Non-pigmented ciliary epithelial cell (primary cell): ENCODE measurements at places on chromosomes 6 and 20.

DNA sequence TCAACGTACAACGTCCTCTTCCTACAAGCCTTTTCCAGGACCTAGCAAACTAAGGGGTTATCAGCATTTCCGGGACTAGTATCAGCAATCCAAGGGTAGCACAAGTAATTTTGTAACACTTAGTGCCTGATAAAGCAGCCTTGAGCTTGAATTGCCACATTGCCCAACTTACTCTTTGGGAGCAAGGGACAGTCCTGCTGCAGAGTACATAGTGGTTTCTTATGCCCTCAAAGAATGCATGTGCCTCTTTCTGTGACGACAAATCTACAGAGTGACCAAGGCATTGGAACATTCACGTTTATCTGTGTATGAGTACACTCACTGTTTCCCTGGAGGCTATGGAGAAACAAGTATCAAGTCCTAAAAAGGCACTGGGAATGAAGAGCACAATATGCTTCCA, 3.2 kb upstream of the ID4 start:
- no peak for DNase-seq

DNA sequence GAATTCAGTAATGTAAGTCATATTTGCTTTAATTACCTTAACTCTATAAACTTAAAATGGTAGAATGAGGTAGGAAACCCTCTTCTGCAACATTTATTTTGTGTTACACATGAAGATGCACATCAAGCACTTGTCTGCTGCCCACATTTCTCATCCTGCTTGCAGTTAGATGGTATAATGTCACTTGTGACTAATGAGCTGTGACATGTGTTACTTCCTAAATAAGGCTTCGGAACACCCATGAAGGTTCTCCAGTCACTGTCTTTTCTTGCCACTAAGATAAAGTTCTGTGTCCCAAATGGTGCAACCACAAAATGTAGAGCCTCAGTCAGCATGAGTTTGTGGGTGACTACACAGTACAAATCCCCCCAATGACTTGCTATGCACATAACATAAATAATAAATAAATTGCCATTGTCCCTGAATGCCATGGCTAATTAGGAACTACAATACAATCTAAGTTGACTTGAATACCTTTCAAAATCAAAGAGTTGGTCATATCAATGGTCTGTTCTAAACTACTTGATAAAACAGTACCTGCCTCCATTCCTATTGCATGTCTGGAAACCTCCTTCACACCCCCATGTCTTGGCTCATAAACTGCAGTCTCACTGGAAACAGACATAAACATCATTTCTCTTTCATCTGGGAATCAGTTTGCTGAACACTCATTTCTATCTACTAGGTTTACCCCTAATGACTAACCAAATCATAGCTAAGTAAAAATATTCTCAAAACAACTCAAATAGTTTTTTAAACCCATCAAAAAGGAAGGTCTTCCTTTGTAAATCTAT, 157.2 kb downstream of the PTPRK start:
- no peak for DNase-seq

DNA sequence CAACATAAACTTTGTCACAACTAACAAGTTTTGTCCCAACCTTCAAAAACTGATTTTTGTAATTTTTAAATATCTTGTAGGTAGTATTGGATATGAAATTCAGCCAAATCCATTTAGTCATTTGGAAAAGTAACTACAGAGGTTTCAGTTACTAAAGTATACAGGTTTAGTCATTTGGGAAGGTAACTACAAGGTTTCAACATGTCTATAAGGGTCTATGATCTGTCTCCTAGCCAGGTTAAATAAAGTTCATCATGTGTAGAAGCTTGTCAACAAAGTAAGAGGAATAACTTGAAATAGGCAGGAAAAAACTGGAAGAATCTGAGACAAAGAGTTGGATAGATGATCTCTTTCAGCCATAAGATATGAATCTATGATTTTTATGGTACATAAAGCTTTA, 229.8 kb downstream of the COL12A1 start:
- DNase-seq = no peak

DNA sequence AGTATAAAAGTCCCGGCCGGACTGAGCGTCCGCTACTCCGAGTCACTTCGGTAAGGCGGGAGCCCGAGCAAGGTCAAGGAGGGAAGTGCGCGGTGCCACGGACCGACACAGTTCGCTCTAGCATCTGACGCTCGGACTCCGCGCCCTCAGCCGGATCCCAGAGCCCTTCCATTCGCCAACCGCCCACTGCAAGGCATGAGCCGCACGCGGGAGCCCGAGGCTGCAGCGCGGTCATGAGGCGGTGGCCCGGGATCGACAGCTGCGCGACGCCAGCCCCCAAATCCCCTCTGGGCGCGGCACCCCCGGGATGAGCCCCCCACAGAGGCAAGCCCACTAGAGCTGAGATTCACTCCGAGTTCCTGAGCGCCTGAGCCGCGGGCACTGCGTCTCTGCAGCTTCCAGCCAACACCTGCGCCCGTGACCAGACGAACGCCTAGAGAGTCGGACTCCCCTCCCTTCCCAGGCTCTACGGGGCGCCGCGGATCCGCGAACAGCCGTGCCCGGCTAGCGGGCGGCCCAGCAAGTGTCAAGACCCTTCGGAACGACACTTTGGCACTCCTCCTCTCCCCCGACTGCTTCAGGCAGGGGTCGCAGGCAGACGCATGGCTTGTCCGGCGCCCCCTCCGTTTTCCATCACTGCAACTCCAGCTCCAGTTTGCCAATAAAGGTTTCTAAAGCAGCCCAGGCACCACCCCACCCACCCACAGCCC, 725 bp upstream of the ISM1 start:
- no peak for DNase-seq

DNA sequence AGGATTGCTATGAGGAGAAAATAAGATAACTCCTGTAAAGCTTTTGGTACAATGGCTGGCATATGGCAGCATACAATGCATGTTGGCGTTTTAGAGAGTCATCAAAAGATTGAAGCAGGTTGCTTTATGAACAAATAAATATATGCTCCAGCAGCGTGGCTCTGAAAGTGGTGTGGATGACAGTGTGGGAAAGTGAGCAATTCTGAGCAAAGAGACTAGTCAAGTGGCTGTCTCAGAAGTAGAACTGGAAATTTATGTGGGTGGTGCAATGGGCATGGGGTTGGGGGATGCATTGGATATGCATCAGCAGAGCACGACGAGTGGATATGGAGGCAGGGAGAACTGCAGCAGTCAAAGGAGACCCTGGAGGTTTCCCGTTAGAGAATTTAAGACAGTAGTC, 66.2 kb upstream of the PHACTR2 start:
- no peak for DNase-seq

GRCh38 chr6:36724514-36725390, 27.1 kb downstream of the RAB44 start:
- no peak for DNase-seq

DNA sequence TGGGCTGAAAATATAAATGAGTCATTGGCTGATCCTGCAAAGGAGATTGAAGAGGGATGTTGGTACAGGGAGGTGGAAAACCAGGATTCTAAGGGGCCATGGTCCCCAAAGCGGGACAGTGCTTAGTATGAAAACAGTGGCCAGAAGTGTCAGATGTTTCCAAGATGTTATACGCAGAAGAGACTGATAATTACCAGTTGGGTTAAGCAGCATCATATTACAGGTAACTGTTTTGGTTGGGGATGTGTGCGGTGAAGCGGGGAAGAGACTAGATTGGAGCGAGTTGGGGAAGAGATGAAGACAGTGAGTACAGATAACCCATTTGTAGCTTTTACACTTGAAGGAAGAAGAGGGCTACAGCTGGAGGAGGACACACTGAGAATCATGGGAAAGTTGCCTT, 80.8 kb downstream of the PLEKHG1 start:
- DNase-seq = no peak

- DNase-seq = no peak
Measured at GRCh38 chr6:84811351-84811750, 47.0 kb upstream of the TBX18 start.

DNA sequence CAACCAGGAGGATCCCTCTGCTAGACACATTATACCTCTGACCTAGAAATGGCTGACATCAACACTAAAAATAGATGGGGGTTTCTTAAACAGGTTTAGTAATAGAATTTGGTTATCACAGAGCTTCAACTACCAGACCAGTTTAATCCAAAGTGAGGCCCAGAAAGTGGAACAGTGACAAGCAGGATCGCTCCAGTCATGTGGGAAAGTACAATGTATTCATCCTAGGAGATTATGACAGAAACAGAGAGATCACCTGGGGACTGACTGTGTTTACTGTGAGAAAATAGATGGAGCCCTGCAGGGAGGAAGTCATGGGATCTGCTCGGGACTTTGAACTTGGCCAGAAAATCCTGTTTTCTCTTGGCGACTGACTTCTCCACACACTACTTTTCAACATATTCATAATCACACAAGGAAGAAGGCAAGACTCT, 238.7 kb upstream of the SOX4 start:
- DNase-seq = no peak

GRCh38 chr20:1940581-1940980, 45.4 kb downstream of the SIRPA start:
- no peak for DNase-seq

- no peak for DNase-seq
Measured at GRCh38 chr6:44650947-44651346, 263.4 kb downstream of the CDC5L start.

GRCh38 chr6:33696548-33697518, 14.7 kb downstream of the UQCC2 start:
- DNase-seq = no peak

GRCh38 chr6:140464720-140465119, 1090.3 kb upstream of the CITED2 start:
- no peak for DNase-seq

- DNase-seq = no peak
Measured at GRCh38 chr6:34232901-34233300, 3.8 kb upstream of the HMGA1 start.

GRCh38 chr6:39203436-39204159, 25.7 kb downstream of the KCNK5 start:
- DNase-seq = no peak

- no peak for DNase-seq
Measured at GRCh38 chr20:38197217-38197616, 32.1 kb upstream of the TGM2 start.

- no peak for DNase-seq
Measured at GRCh38 chr6:158037771-158038170, 56.1 kb downstream of the SYNJ2 start.

- DNase-seq = no peak
Measured at GRCh38 chr6:145704143-145704781, 31.1 kb downstream of the EPM2A start.

DNA sequence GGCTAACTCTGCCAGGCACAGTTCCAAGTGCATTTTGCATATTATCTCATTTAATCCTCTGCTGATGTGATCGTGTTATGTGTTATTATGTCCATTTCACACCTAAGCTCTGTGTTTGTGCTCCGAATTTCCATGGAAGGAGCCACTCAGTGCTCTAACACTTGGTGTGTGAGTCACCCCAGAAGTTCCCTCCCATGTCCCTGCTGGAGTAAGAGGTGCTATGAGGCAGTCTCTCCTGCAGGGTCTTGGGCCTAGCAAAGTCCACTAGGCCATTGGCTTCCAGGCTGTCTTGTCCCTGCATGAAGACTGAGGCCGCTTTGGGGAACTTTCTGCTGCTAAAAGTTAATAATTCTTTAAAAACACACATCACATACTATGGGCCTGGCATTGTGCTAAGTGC, 405.9 kb upstream of the SULF2 start:
- DNase-seq = no peak

DNA sequence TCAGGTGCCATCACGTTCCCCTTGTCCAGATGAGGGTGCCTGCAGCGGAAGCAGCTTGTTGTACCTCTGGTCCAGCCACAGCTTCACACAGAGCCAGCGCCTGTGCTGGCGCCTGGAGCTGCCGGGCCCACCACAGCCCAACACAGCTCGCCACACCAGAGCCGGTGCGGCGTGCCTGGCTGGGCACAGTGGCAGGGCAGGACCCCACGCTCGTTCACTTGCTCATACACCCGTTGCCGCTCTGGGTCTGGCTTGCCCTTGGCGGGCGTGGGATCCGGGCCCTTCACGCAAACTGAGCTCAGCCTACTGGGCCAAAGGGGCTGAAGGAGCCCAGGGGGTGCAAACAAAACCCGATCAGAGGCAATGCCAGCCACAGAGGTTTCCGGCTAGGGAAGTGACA, 492.5 kb upstream of the MANEA start:
- DNase-seq = no peak

DNA sequence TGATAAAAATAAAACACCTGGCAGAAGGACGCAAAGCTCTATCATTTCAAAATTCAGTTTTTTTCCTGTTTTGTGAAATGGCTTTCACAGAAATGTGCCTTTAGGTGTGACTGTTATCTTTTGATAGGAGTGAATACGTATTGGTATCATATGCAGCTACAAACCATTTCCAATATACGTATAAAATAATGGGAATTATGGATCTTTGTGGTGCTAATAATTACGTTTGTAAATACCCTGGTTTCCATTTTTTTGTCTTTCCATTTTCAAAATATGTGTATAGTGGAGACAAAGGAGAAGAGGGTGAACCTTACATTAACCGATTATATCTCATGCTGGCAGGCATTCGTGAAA, 108.7 kb upstream of the GMDS start:
- no peak for DNase-seq

DNA sequence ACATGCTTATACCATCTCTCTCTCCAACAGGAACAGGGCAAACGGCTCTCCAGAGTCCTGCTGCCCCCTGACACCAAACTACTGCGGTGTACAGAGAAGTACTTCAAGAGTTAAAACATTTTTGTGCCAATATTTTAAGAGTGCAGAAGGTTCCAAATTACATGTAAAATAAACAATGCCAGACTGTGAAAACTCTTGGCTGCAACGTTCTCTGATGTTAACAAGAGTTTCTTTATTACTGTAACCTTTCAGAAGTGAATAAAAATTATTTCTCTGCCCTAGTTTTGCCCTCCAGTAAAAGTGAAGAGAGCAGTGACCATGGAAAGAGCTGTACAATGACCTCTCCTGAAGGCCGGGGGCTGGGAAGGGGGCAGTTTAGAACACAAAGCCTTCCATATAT, 41.4 kb upstream of the FAM83C start:
- no peak for DNase-seq

DNA sequence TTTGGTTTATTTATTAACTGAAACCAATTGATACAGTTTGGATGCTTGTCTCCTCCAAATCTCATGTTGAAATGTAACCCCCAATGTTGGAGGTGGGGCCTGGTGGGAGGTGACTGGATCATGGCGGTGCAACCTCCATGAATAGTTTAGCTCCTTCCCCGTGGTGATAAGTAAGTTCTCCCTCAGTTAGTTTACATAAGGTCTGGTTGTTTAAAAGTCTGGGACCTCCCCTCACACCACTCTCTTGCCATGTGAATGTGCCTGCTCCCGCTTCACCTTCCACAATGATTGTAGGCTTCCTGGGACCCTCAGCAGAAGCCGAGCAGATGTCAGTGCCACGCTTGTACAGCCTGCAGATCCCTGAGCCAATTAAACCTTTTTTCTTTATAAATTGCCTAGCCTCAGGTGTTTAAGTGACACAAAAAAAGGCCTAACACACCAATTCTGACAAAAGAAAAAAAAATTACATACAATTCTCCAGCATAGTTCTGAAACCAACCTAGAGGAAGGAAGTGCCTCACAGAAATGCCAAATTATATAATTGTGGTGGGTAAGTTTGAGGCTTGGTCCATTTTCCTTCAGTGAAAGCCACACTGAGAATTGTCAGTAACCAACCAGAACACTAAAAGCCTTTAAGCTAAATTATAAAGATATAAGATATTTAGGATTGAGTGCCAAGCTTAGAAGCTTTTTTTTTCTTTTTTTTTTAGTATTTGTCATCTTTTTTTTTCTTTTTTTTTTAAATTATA, 15.0 kb downstream of the MAP7 start:
- DNase-seq = no peak

GRCh38 chr6:21769405-21769861, 175.9 kb downstream of the SOX4 start:
- DNase-seq = peak; percentile 89

- no peak for DNase-seq
Measured at GRCh38 chr6:169291646-169292337, 38.1 kb upstream of the THBS2 start.

- DNase-seq = no peak
Measured at GRCh38 chr6:17768388-17768787, 61.7 kb upstream of the NUP153 start.
